ENCODE measurements at places on chromosomes 7 and 10.

DNA sequence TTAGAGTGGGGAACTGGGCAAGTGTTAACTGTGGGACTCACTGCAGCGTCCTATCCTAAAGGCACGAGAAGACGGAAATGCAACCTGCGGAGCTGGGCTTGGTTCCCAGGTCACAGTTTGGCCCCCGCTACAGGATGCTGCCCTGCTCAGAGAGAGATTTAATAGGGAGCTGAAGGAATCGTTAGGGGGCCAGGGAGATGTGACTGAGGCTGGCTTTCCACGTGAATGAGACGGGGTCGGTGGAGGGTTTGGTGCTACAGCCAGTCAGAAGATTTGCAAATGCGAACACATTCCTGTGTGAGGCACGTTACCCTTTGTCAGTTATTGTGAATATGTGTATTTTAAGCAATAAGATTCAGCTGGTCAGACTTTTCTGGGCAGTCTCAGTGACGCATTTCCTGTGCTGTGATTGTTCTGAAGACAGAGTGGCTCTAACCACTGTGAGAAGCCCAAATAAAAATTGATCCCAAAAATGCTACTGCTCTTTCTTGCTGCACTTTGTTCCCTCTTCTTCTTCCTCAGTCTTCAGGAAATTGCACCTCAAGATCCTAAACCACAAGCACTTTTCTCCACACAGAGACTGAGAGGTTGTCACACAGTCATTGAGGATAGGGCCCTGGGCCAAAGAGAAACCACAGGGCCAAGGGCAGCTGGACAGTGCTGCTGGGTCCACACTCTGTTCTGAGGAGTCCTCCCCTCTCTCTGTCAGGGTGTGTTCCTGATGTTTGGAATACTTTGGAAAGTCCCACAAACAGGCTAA lies 21.2 kb downstream of the CYP17A1 start:
- DNase-seq: peak; percentile 93

- DNase-seq: peak; percentile 29
These were observed 923 bp downstream of the TNPO3 start for GRCh38 chr7:129053938-129054437.

GRCh38 chr10:96092999-96093767 lies 36.9 kb upstream of the ZNF518A start:
- DNase-seq: no peak

DNA sequence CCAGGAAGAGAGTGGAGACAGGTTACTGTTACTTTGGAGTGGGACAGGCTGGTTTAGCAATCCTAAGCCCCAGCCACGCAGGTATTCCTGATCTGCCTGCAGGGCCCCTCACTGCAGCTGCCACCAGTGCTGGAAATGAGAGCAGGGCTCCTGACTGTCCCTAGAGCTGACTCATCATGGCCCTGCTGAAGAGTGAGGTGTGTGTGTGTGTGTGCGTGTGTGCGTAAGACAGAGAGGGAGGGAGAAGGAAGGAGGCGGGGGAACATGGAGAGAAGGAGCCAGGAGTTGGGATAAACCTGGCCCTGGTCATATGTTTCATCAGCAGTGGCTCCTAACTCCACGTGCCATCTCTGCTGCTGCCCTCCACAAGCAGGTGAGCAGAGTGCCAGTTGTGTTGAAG lies 3.6 kb downstream of the FOXI2 start:
- no peak for DNase-seq

- no peak for DNase-seq
These were observed 1160.3 kb downstream of the CNTNAP2 start for GRCh38 chr7:147276783-147277370.

- DNase-seq: no peak
These were observed 47.8 kb downstream of the IPMK start for GRCh38 chr10:58219875-58220274.

GRCh38 chr10:92203919-92204623 lies 86.8 kb downstream of the CPEB3 start:
- DNase-seq: no peak

DNA sequence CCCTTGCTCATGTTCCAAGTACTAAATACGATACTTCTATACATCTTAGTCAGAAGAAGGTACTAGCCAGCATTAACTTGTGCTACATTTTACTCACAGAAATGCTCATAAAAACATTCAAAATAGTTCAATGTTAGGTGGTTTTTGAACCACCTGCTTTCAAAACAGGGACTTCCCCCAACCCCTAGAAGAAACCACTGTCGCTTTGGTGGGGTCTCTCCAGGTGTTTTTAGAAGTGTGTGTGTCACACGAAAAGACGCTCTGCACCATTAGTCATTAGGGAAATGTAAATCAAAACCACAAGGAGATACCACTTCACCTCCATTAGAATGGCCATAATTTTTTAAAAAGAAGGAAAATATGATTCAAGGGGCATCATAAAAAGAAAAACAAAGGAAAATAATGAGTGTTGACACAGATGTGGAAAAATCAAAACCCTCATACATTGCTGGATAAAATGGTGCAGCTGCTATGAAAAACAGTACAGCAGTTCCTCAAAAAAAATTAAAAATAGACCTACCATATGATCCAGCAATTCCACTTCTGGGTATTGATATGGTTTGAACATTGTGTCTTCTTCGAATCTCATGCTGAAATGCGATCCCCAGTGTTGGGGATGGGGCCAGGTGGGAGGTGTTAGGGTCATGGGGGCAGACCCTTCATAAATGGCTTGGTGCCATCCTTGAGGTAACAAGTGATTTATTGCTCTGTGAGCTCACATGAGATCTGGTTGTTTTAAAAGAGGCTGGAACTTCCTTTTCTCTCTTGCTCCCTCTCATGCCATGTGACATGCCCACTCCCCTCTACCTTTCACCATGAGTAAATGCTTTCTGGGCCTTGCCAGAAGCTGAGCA lies 74.2 kb downstream of the MALSU1 start:
- no peak for DNase-seq

DNA sequence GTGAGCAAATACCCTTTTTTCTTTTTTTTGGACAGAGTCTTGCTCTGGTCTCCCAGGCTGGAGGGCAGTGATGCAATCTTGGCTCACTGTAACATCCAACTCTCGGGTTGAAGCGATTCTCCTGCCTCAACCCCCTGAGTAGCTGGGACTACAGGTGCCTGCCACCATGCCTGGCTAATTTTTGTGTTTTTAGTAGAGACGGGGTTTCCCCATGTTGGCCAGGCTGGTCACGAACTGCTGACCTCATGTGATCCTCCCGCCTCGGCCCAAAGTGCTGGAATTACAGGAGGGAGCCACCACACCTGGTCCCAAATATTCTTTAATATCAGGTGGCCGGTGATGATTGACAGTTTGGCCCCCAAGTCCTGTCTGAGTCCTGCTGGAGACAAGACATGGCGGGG lies 6.6 kb downstream of the LAT2 start:
- DNase-seq: no peak

GRCh38 chr7:106611911-106612310 lies 49.0 kb downstream of the CCDC71L start:
- no peak for DNase-seq

DNA sequence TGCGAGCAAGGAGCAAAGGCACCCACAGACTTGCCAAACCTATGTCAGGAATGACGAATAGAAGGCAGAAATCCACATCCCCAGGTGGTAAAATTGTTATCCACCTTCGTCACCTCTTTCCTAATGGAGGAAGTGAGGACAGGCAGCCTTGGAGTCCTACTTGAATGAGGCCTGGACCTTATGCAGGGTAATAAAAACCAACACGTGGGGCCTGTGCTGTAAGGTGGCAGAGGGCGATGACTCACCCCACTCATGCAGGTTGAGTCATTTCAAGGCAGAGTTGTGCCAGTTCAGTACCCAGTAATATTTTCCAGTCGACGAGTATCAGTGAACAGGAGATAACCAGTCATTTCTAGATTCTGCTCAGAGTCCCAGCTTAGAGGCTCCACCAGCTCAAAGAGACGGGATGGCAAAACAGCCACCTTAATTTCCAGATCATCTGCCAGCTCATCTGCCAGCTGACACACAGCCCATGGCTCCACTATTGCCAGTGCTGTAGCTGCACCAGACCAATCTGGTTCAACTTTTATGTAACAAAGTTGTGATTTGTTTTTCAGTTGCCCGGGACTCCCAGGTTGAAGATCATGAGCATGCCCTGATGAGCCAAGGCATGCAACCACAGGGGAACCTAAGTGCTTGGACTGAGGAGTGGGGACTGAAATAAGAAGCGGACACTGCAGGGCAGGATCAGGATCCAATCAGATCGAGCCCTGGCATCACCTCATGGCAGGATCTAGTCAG lies 176.2 kb upstream of the ITGB1 start:
- DNase-seq: no peak

DNA sequence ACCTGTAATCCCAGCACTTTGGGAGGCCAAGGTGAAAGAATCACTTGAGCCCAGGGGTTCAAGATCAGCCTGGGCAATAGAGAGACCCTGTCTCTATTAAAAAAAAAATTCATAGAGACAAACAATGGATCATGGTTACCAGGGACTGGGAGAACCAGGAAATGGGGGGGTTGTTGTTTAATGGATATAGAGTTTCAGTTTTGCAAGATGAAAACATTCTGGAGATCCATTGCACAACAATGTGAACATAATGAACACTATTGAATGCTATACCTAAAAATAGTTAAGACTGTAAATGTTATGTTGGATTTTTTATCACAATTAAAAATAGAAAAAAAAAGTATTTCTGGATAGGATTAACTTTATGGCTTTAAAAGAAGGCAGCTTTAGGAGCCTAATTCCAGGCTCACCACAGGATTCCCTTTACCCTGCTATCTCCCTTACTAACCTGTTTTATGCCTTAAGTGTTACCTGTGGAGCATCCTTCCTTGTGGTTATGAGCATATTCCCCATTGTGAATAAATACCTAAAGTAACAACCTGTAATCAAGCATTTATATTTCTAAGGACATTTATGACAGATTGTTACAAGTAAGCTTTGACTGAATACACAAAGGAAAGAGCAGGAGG lies 45.1 kb upstream of the SGCE start:
- DNase-seq: no peak

GRCh38 chr7:96347471-96347870 lies 25.6 kb upstream of the SLC25A13 start:
- DNase-seq: no peak

DNA sequence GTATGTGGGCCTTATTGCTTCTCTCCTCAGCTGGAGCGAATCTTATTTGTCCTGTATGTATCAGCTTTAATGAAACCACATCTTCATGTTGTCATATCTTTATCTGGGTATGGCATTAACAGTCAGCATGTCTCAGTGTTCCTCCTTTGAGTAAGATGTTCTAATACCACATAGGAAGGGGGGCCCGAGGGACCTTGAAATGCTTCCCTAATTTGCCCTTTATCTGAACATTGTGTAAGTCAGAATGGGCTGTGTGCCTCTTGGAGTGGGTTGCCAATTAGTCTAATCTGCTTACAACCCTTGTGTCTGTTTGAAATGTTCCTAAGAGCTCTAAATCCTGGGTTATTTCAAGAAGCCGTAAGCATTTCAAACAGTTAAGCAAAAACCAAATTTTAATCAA lies 623.8 kb downstream of the SUGCT start:
- no peak for DNase-seq

GRCh38 chr7:155329225-155329624 lies 31.5 kb downstream of the INSIG1 start:
- no peak for DNase-seq

DNA sequence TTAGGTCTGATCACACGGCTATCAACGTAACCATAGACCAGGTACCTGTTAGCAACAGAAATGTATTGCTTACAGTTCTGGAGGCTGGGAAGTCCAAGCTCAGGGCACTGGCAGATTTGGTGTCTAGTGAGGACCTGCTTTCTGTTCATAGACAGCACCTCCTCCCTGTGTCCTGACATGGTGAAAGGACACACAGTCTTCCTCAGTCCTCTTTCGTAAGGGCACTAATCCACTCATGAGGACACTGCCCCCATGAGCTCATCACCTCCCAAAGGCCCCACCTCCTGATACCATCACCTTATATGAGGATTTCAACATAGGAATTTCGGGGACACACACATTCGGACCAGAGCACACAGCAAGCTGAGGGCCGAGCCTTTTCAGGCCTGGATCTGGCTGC lies 71.4 kb upstream of the BTBD16 start:
- no peak for DNase-seq

GRCh38 chr7:3301449-3301731 lies 338 bp downstream of the SDK1 start:
- no peak for DNase-seq

- no peak for DNase-seq
These were observed 102.2 kb downstream of the RNF216 start for GRCh38 chr7:5679048-5679812.

DNA sequence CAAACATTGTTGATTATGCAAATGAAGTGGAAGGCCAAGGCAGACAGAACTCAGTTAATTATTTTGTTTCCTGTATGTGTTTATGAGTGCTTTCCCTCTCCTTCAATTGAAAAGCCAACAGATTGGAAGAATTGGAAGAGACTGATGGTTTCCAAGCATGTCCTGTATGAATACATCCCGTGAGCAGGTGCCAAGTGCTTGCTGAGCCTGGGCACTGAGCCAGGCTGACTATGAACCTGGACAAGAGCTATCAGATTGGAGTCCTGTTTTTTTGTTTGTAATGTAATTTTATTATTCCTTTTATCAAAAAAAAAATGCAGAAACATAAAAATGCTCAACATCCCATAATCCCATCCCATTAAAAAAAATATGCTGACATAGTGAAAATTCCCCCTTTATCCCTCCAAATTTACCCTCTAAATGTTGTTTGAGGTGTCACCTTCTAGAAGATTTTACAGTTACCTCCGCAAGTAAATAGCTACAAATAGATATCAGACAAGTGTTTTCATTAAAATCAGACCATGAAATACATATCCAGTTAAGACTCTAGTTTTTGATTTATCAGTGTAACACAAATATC lies 449.5 kb downstream of the GRID1 start:
- DNase-seq: no peak

DNA sequence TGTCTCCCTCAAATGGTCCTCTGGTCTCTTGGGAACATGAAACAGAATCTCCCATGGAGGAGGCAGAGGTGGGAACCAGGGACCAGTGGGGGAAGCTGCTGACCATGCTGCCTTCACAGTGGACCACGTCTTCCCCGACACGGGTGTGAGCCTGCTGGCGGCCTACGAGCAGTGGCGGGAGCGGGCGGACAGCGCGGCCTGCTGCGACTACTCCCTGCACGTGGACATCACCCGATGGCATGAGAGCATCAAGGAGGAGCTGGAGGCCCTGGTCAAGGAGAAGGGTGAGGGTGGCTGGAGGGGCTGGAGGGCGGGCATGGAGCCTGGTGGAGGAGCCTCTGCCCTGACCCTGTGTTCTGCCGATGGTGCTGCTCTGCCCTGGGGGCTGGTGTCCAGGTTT lies 8.0 kb downstream of the DPYSL4 start:
- DNase-seq: no peak

GRCh38 chr7:20793248-20793647 lies 6.6 kb upstream of the SP8 start:
- no peak for DNase-seq

DNA sequence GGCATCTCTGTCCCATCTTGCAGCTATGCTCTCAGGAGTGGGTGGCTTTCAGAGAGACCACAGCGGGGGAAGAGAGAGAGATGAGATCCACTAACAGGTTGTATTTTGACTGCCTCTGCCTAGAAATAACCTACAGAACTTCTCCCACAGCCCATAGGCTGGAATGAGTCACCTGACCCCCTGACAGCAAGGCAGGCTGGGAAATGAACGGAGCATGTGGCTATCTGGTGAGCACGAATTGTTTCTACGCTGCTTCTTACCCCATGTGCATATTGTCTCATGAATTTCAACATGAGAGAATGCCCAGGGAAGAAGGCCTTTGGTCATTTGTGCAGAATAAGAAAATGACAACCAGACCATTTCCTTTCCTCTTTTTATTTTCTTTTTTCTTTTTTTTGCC lies 151.3 kb downstream of the SNX10 start:
- DNase-seq: no peak

Measured in kidney capillary endothelial cell (primary cell).